ENCODE measurements at places on chromosomes 7 and 10.

DNA sequence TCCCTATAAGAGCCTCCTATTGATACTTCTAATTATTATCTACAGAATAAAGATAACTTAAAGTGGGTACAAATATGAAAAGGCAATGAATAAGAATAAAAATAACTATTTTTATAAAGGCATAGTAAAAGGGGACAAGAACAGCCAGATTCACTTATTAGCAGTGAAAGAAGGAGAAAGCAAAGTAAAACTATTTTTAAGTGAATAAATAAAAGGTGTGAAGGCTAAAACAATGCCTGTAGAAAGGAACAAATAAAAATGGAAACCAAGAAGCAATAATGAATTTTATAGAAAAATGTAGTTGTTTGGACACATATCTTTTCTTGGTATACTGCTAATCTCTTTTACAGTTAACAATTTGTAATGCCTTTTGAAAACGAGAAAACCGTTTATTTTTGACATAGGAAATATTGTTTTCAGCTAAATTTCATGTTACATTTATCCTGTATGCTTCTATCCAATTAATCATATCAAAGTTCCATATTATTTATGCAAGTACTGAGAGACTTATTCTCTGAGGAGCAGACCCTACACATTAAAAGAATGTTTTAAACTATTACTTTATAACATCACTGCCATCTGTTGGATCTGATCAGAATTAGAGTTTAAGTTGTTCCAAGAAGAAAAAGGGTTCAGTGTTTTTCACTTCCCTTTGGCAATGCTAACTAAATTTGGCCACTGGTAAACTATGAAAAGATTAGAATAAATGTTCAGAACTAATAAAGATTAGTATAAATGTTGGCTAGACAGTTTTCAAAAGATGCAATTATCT, 59.1 kb downstream of the ARMC3 start:
- DNase-seq, result no peak

DNA sequence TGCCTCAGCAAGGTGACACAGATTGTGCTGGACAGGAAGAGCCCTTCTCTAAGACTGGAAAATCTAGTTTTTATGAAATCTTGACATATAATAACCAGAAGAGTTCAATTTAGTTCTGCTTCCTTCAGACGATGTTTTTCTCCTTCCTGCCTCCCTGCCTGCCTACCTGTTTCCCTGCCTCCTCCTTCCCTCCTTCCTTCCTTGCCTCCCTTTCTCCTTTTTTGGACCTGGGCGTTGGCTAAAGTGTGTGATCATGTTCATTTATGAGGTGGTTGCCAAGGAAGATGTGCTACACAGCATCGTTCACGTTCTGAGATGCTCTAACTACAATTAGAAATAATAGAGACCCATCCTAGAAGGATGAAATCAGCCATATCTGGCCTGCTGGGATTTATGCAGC, 224.6 kb downstream of the PHTF2 start:
- DNase-seq, result no peak

DNA sequence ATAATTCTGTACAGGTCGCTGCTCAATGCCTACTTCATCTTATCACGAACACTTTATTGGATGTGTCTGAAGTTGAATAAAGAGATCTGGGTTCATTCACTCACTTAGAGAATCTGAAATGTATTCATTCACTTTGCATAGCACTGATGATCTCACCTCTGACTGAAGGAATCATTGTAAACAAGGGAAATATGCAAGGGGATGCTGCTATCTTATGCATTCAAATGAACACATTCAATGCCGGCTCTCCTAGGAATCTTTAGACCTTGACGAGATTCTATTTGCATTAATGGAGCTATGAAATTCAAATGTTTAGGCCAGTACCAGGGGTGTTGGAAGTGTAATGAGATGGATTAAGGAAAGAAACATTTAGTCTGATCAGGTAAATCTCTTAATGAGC, 200.6 kb upstream of the COBL start:
- no peak for DNase-seq

- DNase-seq, result no peak
Measured at GRCh38 chr10:122264436-122264835, 6.7 kb upstream of the BTBD16 start.

- no peak for DNase-seq
Measured at GRCh38 chr10:29389935-29390334, 101.1 kb downstream of the LYZL1 start.

DNA sequence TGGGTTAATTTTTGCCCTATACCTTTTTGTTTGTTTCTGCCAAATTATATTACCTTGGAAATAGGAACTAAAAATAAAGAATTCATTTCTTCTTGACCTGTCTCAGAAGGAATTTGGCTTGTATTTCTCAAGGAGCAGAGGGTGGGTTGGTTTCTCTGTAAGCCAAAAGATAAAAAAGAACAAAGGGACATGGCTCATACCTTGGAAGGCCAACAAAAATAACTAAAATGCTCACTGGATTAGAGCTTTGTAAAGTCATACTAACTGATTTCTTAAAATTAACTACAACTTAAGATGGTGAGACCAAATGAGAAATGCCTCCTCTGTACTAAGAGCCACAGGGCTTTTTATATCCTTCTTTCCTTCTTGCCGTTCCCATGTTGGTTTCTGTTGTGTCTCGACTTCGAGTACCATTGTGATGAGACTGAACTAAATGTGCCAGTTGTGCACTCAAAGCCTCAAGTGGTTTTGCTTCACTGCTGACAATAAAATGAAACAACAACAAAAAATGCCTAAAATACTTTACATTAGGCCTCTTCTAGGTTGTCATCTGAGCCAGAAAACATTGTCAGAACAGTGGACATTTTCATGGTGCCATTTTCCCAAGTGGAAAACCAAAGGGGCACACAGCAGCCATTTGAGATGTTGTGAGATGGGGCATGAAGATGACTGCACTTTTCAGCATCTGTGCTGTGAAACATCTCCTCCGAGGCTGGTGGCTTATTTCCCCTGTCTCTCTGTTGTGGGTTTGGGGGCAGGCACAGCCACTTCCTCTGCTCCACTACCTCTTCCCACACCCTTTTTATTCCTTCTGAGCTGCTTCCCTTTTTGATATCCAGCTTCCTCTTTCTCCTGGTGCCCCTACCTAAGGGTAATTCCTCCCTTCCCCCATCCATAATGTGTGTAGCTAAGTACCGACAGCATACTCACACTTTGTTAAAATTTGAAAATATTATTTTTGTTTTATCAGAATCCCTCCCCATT, 51.8 kb upstream of the AGR3 start:
- DNase-seq, result no peak

DNA sequence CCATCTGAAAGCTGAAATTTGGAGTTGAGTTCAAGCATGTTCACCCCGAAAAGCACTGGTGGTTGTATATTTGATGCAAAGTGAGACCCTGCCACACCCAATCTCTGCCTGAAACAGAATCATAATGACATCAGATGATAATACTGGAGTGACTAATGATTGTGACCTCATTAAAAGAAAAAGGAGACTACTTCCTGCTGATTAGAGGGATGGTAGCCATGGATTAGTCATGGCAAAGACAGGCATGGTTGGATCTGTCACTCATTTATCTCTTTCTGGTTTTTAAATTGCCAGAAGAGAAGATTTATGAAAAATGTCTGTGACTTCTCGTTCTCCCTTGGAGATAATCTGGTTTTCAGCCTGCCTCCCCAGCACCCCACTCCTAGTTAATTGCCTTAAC, 101.2 kb downstream of the BAMBI start:
- DNase-seq, result no peak

GRCh38 chr7:14487701-14488395, 414.7 kb downstream of the DGKB start:
- DNase-seq, result no peak

- no peak for DNase-seq
Measured at GRCh38 chr10:115665549-115665948, 572.4 kb downstream of the ATRNL1 start.

- DNase-seq, result no peak
Measured at GRCh38 chr10:71774916-71775702, 1.8 kb upstream of the VSIR start.

GRCh38 chr7:152142976-152143595, 117.6 kb downstream of the GALNT11 start:
- no peak for DNase-seq

GRCh38 chr10:133143200-133143533, 16.9 kb upstream of the KNDC1 start:
- peak; percentile 4 for DNase-seq

DNA sequence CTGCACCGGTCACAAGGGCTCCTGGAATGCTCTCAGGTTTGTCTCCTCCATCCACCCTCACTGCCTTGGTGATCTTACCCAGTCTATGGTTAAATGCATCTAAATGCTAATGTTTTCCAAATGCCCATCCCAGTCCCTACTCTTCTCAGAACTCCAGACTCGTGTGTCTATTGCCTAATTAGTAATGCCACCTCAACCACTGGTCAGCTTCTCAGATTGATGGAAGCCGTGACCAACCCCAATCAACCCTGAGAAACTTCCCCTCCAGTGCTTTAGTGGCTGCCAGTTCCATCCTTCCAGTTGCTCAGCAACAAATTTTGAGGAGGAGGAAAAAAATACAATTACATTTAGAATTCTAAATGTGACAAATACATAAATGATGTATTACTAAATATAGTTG, 18.6 kb downstream of the NUDCD3 start:
- DNase-seq, result no peak

DNA sequence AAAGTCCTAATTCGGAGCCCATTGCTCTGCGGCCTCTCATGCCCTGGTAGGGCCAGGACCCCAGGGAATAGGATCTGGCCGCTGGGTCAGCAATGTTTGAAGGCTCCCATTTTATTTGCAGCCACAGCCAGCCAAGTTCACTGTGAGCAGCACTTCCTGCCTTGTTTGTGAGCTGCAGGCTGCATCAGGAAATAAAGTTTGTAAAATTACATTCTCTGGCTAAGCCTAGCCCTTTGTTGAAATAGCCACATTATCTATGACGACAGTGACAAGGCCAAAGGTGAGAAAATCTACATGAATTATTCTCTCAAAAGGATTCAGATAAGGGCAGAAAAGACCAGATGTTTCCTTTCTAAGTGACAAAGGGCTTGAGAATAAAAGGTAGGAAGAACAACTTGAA, 23.7 kb upstream of the ITGB1 start:
- DNase-seq, result no peak

- no peak for DNase-seq
Measured at GRCh38 chr10:125548356-125548755, 134.6 kb downstream of the TEX36 start.

DNA sequence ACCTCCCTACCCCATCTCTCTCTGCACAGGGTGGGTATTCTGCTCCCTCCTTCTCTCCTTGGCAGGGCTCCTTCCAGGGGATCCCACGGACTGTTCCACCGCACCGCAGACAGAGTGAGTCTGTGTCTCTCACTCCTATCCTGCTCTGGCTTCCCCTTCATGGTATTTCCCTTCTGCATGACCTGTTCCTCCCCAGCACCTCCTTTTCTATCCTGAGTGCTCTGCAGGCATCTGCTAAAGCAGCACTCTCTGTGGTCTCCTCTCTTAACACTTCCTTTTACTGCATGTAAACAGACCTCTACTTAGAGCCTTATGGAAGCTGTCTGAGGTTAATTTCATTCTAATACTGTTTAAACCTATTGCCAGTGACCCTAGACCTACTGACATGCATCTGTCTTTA, 171.5 kb downstream of the CCSER2 start:
- DNase-seq, result no peak

DNA sequence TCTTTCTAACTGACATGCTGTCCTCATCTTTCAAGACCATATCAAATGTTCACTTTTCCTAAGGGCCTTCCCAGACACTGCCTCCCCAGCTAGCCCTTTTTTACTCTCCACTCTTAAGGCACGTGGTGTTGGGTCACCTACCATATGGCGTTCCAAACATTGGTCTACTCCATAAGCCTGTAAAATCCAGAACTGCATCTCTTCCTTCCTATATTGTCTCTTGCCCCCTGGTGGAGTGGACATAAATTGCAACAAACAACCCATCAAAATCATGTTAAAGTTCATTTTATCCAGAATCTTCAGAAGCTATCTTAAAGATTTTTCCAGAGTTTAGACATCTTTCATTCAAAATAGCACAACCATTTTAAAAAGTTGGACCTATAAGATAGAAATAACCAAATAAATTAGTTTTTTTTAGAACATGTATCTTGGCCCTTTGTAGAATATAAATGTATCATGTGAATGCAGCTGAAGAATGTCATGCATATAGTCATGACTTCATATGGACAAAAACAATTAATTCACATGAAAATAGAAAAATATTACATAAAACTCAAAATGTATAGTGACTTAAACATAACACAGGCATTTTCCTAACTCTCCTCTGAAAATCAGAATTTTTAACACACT, 180.6 kb upstream of the CHRM2 start:
- DNase-seq, result peak; percentile 33

DNA sequence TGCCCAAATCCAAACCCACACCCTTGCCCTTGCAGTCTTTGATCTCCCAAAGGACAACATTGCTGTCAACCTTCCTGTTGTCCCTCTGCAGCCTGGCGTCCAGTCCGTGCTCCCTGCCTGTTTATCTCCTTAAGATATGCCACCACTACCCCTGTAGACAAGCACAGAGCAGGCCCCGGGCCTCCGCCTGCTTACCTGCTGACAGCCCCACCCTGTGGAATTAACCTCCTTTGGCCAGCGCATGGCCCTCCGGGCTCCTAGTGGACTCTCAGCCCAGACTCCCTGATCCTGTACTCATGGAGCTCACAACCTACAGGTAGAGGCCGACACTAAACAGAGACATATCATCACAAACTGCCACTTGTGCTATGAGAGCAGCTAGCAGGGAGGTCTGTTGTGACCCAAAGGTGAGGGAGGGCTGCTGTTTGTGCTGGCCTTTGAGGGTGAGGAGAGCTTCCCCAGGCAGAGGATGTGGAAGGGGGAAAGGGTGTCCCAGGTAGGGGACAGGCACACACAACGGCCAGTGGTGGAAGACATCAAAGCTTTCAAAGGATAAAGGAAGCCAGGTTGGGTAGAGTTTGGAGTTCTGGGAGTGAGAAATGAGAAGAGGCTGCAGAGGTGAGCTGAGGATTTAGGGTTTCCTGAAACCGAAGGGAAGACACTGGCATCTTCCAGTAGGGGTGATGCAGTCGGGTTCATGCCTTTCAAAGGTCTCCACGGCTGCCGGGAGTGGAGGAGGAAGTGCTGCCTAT, 174.5 kb upstream of the ZMIZ1 start:
- no peak for DNase-seq

DNA sequence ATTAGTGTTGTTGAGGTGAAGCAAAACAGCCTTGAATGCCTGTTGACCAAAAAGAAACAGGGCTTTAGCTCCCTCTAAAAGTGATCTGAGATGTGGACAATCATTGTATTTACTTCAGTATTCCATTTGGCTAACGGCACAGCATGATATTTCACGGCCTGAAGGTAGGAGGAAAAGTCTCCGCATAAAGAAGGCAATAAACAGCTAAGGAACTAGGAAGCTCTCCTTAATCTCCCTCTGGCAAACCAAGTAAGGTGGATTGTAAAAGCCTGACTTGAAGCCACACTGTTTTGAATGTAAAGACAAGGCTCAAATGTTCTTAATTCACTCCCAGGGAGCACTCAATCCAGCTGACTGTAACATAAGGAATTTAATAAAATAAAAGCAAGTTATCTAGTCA, 160.0 kb upstream of the ZNF804B start:
- DNase-seq, result no peak

- peak; percentile 30 for DNase-seq
Measured at GRCh38 chr7:153887749-153888569, 164.2 kb upstream of the DPP6 start.

Measured in D341Med (cell line).